Memory B cell (primary cell): ENCODE measurements at places on chromosomes 6 and 20.

DNA sequence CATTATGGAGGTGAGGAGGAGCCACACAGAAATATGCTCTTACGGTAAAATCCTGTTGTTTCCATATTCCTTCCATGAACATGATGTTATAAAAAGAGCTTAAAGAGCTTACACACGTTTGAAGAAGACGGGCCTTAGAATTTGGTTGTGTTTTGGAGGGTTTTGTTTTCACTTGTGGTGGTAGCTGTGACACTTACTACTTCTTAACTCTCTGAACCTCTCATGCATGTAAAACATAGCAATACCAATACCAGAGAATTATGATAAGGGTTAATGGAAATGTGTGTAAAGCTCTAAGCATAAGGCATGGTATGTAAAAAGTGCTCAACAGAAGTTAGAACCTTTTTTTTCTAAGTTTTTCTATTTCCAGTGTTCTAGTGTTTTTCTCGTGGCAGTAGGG, 256.1 kb upstream of the KCNQ5 start:
- H3K4me3 ChIP-seq = no peak overlapping the region
- H3K36me3 ChIP-seq = no peaks in the 10 kb centered on the region
- H3K27ac ChIP-seq = no peak overlapping the region
- H3K27me3 ChIP-seq = peaks cover 2% of the 10 kb centered on the region
- no peak for DNase-seq
- H3K4me1 ChIP-seq = peaks cover 17% of the 10 kb centered on the region

- H3K36me3 ChIP-seq = no peaks in the 10 kb centered on the region
- no peak within 1 kb of the TSS for H3K4me3 ChIP-seq
- peaks cover 11% of the 10 kb centered on the region for H3K27me3 ChIP-seq
Measured at GRCh38 chr20:45114465-45115385, at the start of gene WFDC5. Gene WFDC5, minus strand, starts transcription at chr20:45115174. Its CDS starts 91 bp downstream, at chr20:45115083.

DNA sequence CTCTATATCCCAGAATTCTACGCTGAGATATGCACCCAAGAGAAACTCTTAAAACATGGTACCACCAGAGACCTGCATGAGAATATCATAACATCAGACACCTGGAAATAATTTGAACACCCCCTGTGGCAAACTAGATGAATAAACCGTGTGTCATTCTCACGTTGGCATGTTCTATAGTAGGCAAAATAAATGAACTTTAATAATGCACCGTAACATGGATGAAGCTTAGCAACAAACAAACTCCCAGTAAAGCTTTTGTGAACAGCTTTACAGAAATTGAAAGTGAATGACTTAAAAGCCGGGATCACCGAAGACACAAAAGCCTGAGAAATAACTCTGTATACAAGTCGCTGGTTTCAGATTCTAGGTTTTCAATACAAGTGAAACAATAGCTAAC, 1166.8 kb upstream of the CITED2 start:
- H3K36me3 ChIP-seq = no peaks in the 10 kb centered on the region
- no peak for DNase-seq
- H3K27me3 ChIP-seq = no peaks in the 10 kb centered on the region
- no peak overlapping the region for H3K27ac ChIP-seq

DNA sequence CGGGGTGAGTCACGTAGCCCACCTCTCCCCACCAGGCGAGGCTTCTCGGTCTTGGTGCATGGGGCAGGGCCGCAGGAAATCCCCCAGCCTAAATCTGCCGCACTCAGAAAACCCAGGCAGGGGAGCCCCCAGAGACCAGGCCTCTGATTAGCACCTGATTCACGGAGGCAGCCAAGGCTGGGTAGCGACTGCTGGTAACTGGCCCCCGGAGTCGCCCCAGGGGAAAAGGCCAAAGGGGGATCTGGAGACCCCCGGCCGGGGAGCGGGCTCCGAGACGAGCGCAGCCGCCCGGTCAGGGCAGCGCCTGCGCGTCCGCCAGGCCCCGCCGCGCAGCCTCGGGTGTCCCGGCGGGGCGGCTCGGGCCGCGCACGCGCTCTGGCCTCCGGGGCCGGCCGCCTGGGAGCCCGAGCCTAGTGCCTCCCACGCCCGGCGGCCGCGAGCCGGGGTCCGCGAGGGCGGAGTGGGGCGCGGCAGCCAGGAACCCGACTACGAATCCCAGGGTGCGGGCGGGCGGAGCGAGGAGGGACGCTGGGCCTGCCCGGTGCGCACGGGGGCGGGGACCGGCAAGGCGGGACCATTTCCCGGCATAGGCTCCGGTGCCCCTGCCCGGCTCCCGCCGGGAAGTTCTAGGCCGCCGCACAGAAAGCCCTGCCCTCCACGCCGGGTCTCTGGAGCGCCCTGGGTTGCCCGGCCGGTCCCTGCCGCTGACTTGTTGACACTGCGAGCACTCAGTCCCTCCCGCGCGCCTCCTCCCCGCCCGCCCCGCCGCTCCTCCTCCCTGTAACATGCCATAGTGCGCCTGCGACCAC, at the start of gene DUSP22:
DUSP22 (plus strand) TSS at position 791 of the 809 bp plus-strand sequence. CDS start 53 bp downstream, outside the sequence.
- DNase-seq = peak; percentile 88
- no peaks in the 10 kb centered on the region for H3K27me3 ChIP-seq
- H3K4me3 ChIP-seq = peak within 1 kb of the TSS; percentile 99
- peaks cover 61% of the 10 kb centered on the region for H3K4me1 ChIP-seq
- H3K36me3 ChIP-seq = peaks cover 6% of the 10 kb centered on the region
- no peak within 1 kb of the TSS for H3K27ac ChIP-seq

- no peaks in the 10 kb centered on the region for H3K36me3 ChIP-seq
- H3K4me1 ChIP-seq = peaks cover 20% of the 10 kb centered on the region
- H3K27ac ChIP-seq = no peak overlapping the region
- no peak for DNase-seq
- no peak overlapping the region for H3K4me3 ChIP-seq
Measured at GRCh38 chr6:37254881-37255280, 2.7 kb upstream of the TBC1D22B start.

- no peaks in the 10 kb centered on the region for H3K36me3 ChIP-seq
- no peaks in the 10 kb centered on the region for H3K27me3 ChIP-seq
- no peak overlapping the region for H3K4me3 ChIP-seq
- H3K4me1 ChIP-seq = no peaks in the 10 kb centered on the region
Measured at GRCh38 chr6:67633058-67633457, 1002.0 kb upstream of the ADGRB3 start.

DNA sequence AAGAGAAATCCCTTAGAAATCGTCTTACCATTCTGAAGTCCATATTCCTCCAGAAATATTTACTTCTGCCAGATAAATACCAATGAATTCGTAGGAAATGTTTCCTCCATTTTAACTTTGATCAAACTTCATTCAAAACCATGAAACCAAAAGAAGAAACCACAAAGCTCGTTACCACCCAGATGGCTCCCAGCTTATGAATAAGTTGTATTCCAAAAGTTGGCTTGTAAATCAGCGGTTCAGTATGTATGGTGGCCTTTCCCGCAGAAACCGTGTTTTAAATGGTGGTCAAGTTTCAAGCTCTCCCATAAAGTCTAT, 73.6 kb upstream of the RIPOR2 start:
- peak overlapping the region; percentile 98 for H3K27ac ChIP-seq
- DNase-seq = no peak
- H3K4me1 ChIP-seq = peaks cover 40% of the 10 kb centered on the region
- H3K27me3 ChIP-seq = no peaks in the 10 kb centered on the region
- no peak overlapping the region for H3K4me3 ChIP-seq

- peak overlapping the region; percentile 91 for H3K27ac ChIP-seq
- peaks cover 47% of the 10 kb centered on the region for H3K4me1 ChIP-seq
- H3K4me3 ChIP-seq = peak overlapping the region; percentile 74
- H3K27me3 ChIP-seq = no peaks in the 10 kb centered on the region
- DNase-seq = no peak
Measured at GRCh38 chr20:3798908-3799248, 2.8 kb downstream of the CDC25B start.

- H3K27ac ChIP-seq = no peak overlapping the region
- peaks cover 24% of the 10 kb centered on the region for H3K27me3 ChIP-seq
- peaks cover 19% of the 10 kb centered on the region for H3K4me1 ChIP-seq
Measured at GRCh38 chr6:77462359-77463307, 658 bp downstream of the HTR1B start.

DNA sequence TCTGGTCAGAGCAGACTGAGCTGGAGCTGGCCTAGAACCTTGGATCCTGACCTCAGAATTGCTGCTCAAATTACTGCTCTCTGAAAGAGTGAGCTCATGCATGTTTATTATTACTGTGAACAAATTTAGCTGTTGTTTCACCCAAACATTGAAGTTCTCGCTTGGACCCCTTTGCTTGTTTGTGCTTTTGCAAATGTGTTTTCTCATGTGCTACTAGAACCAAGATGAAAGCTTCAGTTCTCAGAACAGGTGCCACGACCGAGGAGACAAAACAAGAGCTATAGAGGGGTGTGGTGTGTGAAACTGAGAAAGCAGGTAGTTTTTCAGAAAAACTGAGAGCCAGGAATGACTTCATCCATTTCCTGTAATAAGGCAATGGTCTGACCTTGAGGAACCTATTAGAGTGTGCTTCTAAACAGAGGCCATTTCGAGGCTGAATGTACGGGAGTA, 50.0 kb upstream of the ESR1 start:
- H3K36me3 ChIP-seq = no peaks in the 10 kb centered on the region
- H3K27me3 ChIP-seq = no peaks in the 10 kb centered on the region
- peaks cover 13% of the 10 kb centered on the region for H3K4me1 ChIP-seq
- DNase-seq = no peak
- H3K27ac ChIP-seq = peak overlapping the region; percentile 79
- peak overlapping the region; percentile 5 for H3K4me3 ChIP-seq

DNA sequence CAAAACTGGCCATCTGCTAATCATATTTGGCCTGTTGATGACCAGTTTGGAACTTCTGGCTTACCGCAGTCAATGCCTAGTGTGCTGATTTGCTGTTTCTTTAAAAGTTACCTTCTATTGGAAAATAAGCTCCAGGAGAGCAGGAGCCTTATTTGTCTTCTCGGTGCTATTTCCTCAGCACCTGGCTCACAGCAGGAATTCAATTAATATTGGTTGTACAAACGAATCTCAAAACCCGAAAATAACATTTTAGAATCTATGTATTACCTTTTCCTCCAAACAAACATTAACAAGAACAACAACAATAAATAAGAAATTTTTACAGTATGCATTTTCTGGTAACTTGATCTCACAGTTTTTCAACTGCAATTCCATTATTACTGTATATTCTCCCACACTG, 1080.7 kb upstream of the MAP3K7 start:
- no peaks in the 10 kb centered on the region for H3K4me1 ChIP-seq
- DNase-seq = no peak
- no peaks in the 10 kb centered on the region for H3K27me3 ChIP-seq
- H3K4me3 ChIP-seq = no peak overlapping the region
- H3K27ac ChIP-seq = no peak overlapping the region

GRCh38 chr6:12483712-12484111, 193.6 kb downstream of the EDN1 start:
- no peaks in the 10 kb centered on the region for H3K36me3 ChIP-seq
- H3K27ac ChIP-seq = peak overlapping the region; percentile 51
- H3K4me3 ChIP-seq = peak overlapping the region; percentile 77
- H3K4me1 ChIP-seq = peaks cover 7% of the 10 kb centered on the region
- no peak for DNase-seq

GRCh38 chr6:153976921-153977693, 61.9 kb upstream of the OPRM1 start:
- H3K27me3 ChIP-seq = no peaks in the 10 kb centered on the region
- H3K36me3 ChIP-seq = no peaks in the 10 kb centered on the region
- DNase-seq = no peak
- H3K27ac ChIP-seq = no peak overlapping the region

GRCh38 chr6:18792866-18793265, 405.7 kb downstream of the RNF144B start:
- no peak for DNase-seq
- peaks cover 1% of the 10 kb centered on the region for H3K27me3 ChIP-seq
- peaks cover 4% of the 10 kb centered on the region for H3K36me3 ChIP-seq

- H3K36me3 ChIP-seq = peaks cover 2% of the 10 kb centered on the region
- DNase-seq = no peak
- H3K27me3 ChIP-seq = no peaks in the 10 kb centered on the region
- no peak overlapping the region for H3K4me3 ChIP-seq
- no peak overlapping the region for H3K27ac ChIP-seq
- peaks cover 12% of the 10 kb centered on the region for H3K4me1 ChIP-seq
Measured at GRCh38 chr20:39290575-39290974, 328.4 kb downstream of the DHX35 start.
